Activated CD8-positive, alpha-beta T cell treated with anti-CD3 and anti-CD28 coated beads for 36 hours (primary cell): ENCODE measurements at places on chromosomes 2 and 18.

DNA sequence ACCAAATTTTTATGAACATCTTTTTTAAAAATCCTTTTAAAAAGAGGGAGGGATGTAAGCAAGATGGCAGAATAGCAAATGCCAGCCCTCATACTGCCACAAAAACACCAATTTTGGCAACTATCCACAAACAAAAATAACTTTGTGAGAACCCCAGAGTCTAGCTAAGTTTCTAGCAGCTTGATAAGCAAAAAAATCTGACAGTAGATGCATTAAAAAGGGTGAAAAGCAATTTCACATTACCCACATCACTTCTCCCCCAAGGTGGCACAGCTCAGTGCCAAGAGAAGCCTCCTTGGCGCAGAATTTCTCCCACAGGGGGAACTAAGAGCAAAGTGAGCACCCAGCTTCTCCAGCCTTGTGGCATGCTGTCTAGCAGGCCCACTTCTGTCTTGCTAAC is 74.6 kb downstream of the L3MBTL4 start:
- DNase-seq = no peak

DNA sequence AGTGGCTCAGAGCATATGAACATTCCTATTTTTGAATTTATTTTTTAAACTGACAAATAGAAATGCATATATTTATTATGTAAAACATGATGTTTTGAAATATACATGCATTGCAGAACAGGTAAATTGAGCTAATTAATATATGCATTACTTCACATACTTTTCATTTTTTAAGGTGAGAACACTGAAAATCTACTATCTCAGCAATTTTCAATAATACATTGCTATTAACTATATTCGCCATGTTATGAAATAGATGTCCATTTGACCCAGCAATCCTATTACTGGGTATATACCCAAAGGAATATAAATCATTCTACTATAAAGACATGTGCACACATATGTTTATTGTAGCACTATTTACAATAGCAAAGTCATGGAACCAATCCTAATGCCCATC is 717.7 kb upstream of the PIK3C3 start:
- DNase-seq = no peak

DNA sequence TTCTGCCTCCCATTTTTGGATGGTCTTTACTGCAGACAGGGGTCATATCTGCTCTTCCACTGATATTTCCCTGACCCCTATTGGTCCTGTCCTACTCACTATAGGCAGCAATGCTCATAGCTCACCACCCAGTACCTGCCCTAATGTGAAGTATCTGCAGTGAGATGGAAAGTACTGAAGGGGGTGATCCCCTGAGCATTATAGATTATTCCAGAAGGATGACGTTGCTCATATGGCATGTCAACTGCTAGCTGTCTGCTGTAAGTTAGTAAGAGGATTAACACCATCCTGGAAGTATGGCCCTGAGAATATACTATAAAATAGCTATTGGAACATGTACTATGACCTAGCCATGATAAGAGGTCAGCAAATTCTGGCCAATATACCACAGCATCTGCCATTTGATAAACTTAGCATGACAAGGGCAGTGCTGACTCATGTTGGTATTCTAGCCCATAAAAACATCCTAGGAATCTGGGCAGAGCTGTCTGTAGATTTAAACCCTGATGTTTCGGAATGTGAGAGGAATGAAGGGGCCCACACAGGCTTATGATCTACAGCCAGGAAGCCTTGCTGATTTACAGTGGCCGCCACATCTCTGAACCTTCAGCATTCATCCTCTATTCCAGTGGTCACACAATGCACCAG is 451.4 kb downstream of the TNS1 start:
- DNase-seq = no peak

GRCh38 chr2:207135340-207135739 is 30.4 kb downstream of the KLF7 start:
- DNase-seq = no peak

DNA sequence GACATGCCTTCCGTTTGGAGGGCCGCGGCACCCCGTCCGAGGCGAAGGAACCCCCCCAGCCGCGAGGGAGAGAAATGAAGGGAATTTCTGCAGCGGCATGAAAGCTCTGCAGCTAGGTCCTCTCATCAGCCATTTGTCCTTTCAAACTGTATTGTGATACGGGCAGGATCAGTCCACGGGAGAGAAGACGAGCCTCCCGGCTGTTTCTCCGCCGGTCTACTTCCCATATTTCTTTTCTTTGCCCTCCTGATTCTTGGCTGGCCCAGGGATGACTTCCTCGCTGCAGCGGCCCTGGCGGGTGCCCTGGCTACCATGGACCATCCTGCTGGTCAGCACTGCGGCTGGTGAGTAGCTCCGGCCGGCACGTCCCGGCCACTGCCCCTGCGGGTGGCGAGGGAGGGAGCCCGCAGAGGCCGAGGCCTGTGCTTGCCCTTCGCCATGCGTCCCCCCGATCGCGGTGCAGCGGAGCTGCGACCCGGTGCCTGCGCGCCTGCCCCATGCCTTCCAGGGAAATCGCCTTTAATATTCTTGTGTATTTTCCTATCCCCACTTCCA is 1.2 kb downstream of the BMPR2 start:
- peak; percentile 12 for DNase-seq

DNA sequence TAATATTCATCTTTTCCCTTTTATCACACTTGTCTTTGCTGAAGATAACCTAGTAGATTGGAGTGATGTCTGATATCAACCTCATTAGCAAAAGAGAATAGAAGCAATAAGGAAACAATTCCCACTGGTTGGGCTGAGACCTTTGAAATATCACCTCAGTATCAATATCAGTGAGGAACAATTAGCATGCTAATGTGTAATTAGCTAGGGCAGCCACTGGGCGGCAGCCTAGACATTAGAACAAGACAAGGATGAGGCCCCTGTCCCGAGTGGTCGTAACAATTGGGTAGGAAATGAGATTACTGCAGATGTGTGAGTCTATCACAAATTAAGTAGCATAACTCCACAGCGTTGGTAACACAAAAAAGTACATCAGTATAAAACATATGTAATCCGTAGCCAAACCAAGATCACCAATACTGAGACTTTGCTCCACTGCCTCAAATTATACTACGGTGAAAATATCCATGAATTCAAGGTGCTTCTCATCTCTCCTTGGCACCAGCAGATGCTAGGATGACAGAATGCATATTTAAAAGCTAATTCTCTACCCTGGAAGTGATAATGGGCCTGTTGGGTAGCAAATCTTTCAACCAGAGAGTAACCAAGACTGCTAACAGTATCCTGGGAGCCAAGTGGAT is 99.1 kb downstream of the ALPK2 start:
- DNase-seq = peak; percentile 84

DNA sequence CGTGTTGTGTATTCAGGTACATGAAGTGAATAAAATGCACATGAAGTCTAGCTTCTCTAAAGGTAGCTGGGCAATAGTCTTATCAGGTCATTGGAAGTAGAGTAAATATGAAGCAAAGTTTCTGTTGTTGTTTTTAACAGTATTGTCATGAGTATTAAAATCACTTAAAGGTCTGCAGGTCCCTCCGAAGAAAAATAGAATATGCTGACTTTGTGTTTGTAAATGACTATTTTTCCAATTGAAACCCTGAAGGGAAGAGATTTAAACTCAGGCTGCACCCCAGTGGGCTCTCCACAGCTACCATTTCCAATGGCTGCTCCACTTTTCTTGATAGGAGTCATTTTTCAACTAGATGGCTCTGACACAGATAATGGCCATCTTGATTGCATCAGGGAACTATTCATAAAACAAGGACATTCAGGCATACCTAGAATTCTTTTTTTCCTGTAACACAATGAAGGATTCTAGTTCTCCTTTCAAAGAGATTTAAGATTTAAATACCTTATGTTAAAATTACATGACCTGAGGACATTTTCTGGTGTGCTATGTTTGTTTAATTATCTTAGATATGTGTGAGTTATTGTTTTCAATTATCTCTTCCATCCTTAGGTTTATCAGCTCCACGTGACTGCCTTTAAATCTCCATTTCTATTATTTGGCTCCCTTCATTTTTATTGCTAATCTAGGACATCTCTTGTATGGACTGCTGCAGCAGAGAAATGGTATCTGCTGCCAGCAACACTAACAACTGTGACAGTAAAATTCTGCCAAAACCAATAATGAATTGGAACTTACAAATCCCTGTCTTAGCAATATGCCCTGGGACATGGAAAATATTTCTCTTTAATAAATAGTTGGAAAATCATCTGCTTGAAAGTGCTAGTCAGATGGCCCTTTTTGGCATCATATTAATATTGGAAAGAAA is 149.2 kb upstream of the NOSTRIN start:
- DNase-seq = no peak

GRCh38 chr18:8851659-8852058 is 146.3 kb downstream of the MTCL1 start:
- DNase-seq = no peak

DNA sequence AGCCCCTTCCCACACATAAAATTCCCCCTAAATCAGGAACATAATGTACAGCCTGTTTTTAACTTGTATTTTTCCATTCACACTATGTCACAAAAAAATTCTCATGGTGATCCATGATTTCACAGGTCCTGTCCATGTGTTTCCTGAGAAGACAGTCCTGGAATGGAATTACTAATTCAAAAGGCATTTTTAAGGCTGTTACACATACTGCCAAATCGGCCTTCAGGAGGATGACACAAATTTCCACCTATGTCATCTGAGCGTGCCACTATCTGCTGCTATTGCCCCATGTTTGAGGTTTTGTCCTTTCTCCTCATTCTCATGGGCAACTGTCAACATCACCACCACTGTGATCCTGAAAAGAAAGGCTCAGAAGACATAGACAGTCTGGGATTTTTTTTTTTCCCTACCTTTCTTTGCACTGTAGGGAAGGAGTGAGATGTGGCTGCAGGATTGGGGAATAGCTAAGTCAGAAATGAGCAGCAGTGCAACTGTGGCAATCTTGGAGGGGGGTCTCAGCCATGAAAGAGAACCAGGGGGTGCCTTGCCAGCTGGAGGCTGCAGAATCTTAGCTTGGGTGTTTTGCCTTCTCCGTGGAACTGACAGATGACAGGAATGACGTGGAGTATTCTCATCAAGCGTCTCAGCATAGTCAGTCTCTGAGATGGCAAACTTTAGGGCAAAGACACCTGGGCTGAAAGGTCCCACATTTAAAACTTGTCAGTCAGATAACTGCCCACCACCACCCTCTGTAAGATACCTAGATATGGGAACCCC is 73.4 kb downstream of the MARCHF4 start:
- no peak for DNase-seq

DNA sequence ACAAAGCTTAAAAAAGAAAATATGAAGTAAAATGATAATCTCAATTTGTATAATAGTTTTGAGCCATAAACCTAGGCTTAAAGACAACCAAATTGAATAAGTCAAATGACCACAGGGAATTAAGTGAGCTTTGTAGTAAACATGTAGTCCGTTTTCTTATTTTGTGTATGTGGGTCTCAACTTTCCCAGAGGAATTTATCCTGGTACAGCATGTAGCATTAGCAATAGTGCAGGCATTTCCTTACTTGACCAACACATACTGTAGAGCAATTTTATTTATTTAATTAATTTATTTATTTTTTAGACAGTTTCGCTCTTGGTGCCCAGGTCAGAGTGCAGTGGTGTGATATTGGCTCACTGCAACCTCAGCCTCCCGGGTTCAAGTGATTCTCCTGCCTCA is 37.5 kb upstream of the MTCL1 start:
- no peak for DNase-seq

GRCh38 chr2:150981826-150982225 is 279.8 kb downstream of the RBM43 start:
- DNase-seq = no peak

DNA sequence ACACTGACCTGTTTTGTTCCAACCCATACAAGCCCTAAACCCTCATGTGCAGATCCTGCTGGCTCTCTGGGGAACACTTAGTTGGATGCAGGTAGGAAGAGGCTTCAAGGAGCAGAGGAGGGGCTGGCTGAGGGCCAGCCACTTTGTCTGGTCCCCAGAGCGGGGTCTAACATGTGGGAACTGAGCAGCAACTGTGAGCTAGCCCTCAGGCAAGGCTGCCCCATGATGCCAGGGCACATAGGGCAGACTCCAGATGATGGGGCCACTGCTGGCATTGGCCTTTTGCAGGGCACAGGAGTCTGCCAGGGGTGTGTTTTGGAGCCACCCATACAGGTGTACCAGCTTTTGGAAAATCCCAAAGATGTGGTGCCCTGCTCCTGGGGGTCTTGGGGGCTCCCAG is 67.7 kb downstream of the HPCAL1 start:
- no peak for DNase-seq

DNA sequence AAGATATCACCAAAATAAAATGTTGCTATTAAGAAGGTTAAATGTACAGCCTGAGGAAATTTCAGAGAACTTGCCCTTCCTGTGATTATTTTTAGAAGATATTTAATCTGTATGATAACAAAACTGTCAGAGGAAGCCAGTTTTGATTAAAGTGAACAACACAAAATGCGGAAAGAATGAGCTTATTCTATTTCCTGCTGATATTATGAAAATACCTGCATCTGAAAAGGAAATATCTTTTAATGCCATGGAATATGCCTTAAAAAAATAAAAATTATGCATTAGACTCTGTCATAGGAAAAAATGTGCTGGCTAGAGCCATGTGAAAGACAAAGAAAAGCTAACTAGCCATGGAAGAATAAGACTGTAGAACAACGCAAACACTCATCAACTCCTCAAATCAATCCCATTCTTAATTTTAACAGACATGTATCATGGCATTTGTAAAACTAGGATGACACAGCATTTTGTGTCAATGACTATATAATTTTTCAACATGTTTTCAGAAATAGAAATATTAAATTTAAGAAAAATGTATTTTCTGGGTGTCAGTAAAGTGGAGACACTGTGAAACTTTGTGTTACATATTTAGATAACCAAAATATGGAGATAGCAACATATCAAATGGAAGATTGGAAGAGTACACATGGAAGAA is 1768.2 kb downstream of the SUCLG1 start:
- DNase-seq = no peak
